NCI-H345 (cell line): ENCODE measurements at places on chromosomes 2 and 18.
A peak's percentile ranks its signal among the peaks of the same experiment; 100 is the strongest.

- no peak for DNase-seq
Observed at GRCh38 chr2:111162718-111163331, 42.1 kb downstream of the BCL2L11 start.

DNA sequence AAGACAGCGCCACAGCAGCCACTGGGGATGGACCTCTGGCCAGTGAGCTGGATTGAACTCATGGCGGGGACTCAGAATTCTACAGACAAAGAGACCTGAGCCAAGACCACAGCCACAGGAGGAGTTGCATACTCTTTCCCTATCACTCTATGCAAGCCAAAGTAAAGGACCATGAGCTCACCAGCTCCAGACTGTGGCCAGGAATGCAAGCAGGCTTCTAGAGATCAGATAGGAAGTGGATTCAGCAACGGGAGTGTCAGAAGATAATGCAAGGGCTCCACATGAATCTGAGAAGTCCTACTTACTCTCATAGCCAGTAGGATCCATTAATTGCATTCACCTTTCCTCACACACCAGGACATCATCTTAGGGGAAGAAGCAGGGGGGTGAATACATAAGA, 415.4 kb upstream of the POU3F3 start:
- DNase-seq, result no peak

DNA sequence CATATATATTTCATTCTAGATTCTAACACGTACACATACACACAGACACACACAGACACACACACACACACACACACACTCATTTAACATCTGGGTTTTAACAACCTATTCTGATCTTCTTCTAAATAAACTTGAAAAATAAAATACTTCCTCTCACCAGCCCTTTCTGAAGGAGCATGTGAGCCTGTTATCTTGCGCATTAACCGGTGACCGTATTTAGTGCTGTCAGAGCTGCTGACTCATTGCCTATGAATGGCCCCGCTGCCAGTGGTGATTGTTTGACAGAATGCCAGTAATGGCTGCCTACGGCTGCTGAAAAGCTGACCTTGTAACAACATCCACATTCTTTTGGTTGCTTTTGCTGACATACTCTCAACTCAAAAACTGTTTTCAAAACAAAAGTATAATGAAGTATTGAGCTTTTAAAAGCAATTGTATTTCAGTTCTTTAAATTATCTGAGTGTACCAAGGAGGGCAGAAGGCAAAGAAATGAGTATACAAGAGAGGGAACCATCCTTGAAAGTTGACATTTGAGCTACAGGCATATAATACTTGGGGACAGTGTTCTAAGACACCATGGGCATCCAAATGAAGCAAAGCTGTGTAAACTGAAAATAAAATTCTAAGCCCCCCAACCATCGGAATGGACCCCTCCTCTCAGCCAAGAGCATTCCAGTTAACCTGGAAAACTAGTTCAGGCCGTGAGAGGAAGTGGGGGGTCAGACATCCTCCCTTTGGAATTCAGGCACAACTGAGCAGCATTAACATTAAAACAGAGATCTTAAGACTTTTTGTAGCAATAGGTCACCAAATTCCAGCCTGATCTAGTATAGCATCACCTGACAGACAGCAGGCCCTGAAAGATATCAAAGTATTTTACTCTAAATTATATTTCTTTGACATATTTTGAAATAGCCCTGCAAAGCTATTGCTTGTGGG, 50.2 kb upstream of the DTNA start:
- peak; percentile 45 for DNase-seq

DNA sequence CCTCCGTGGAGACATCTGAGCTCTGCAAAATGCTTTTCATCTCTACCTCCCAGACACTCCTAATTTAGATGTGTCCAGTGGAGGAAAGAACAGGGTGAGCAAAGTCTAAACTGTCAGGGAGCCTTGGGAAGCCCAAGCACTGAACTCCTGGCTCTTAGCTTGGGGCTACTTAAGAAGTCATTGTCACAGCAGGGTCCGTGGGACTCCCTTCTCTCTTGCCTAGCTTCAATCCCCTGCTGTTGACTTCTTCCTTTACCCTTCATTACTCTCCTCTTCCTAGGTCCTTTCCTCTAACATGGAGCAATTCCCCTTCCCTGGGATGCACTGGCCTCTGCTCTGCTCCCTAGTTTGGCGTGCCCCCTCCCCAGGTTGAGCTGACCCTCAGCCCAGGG, 3.4 kb downstream of the OSR1 start:
- DNase-seq, result no peak

DNA sequence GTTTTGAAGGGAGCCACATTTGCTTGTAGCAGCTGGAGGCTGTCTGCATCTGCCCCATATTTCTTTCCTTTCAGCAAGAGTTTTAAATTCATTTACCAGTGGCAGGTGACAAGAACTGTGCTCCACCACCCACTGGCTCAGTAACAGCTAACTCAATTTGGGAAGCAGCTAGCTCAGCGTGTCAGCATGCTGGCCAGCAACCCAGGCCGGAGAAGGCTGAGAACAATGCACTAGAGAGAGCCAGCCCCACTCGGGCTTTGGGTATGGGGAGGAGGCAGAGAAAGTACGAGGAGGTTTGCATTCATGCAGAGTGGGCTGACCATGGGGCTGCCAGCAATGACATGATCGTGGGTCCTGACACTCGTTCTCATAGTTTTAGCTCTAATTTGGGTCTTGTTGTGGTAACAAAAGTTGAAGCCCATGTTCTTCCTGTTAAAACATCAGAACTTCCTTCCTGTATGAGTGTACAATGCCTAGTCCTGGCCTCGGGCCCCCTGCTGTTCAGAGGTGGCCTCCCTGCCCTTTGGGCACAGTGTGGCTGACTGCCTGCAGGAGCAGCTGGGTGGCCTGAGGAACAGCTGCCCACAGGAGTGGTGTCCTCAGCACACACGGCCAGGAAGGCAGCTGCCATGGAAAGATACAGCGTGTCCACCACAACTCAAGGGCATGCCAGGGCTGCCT, 23.0 kb downstream of the CDC42EP3 start:
- no peak for DNase-seq

- DNase-seq, result no peak
Observed at GRCh38 chr2:168137510-168138180, 109.8 kb downstream of the STK39 start.

GRCh38 chr18:48827291-48828193, 123.2 kb downstream of the SMAD7 start:
- DNase-seq, result peak; percentile 25

DNA sequence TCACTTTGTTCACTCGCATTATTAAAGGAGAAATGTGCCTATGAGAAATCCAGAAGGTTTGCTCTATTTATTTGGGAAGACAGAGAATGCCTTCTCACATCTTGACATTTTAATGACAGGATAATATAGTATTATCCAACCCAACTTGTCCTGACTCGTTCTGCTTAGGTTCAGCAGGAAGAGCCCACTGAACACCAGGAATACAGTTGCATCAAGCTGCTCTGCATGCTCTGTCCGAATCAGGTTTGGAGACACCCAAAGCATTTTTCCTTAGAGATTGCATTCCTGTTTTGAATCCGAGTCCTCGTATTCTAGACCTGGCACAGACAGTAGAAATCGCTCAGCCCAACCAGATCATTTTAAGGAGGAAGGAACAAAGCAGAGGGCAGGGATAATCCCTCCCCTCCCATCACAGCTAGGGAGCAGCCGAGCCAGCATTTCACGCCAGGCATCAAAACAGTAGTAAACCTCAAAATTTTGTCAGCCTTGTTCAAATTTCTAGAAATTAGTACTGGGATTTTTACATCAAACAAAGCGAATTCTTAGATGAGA, 837.4 kb upstream of the ID2 start:
- DNase-seq, result no peak

DNA sequence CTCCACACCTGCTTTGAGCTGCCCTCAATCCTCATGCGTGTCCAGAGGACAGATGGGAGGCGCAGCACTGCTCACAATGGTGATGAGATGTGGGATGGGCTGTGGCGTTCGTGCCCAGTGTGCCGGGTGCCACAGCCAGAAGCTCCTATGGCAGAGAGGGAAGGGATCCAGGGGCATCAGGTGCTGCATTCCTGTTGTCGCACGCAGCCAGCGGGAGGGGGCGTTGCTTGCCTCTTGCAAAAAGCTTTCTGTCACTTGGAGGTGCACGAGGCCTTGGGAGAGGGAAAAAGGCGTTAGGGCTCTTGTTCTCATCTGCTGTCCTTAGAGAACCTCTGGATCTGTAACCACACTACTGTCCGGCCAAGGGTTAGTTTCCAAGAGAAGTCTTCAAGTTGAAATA, 29.2 kb upstream of the ALLC start:
- DNase-seq, result no peak

- no peak for DNase-seq
Observed at GRCh38 chr2:140526575-140526974, 1604.2 kb downstream of the LRP1B start.

DNA sequence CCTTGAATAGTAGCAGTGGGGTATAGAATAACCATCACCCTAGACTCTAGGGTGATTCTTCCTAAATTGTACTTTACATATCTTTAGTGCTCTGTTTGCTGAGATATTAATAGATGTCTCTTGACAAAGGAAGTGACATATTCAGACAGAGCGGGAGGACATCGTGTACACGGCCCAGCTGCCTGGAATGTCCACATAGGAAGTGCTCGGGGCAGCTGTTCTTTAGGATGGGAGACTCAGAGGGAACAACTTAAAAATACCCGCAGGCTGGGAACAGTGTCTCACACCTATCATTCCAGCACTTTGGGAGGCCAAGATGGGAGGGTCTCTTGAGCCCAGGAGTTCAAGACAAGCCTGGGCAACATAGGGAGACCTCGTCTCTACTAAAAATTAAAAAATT, 206.1 kb downstream of the FAM210A start:
- no peak for DNase-seq

- DNase-seq, result no peak
Observed at GRCh38 chr2:48146552-48146951, 240.3 kb upstream of the FBXO11 start.

DNA sequence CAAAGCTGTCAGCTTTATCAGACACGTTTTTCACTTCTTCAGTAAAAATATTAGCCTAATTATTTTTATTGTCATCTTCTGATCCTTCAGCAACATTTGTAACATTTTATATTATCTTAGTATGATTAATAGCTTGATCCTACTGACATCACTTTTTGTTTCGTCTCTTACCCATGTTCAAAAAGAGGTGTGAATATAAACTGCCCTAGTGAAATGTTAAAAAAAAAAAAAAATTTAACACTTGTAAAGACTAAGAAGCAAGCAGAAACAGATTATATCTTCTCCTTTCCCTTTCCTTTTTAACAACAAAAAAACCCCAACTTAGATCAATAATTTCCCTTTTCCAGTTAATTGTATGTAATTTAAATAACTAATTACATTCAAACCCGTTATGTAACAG, 36.2 kb upstream of the C2orf66 start:
- DNase-seq, result no peak

DNA sequence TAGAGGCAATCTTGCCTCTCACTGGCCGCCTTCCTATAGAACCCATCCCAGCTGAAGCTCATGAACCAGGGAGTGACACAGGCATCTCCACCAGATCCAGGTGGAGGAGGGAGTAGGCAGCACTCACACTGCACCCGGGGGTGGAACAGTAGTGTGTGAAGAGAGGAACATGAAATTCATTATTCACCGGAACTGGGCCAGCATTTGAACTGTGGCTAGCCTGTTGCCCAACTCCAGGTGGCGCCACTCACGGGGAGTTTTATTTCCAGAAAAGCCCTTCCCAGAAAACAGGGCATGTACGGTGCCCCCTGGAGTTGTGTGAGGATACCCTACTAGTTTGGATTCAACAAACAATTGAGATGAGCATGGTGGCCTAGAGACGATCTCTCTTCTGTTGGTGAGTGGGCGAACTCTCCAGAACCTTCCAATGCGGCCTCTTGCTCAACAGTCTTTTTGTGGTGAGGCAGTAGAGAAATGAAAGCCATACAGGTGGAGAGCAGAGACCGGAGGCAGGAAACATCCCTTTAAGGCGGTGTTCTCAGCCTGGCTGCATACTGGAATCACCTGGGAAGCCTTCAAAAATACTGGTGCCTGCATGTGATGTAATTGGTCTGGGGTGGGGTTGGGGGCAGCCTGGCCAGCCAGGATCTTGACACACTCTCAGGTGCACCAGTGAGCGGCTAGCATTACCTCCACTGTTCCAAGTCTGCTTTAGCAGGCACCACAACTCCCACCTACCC, 73.5 kb upstream of the NEDD4L start:
- no peak for DNase-seq

- no peak for DNase-seq
Observed at GRCh38 chr2:100853909-100854810, 34.2 kb downstream of the NPAS2 start.

DNA sequence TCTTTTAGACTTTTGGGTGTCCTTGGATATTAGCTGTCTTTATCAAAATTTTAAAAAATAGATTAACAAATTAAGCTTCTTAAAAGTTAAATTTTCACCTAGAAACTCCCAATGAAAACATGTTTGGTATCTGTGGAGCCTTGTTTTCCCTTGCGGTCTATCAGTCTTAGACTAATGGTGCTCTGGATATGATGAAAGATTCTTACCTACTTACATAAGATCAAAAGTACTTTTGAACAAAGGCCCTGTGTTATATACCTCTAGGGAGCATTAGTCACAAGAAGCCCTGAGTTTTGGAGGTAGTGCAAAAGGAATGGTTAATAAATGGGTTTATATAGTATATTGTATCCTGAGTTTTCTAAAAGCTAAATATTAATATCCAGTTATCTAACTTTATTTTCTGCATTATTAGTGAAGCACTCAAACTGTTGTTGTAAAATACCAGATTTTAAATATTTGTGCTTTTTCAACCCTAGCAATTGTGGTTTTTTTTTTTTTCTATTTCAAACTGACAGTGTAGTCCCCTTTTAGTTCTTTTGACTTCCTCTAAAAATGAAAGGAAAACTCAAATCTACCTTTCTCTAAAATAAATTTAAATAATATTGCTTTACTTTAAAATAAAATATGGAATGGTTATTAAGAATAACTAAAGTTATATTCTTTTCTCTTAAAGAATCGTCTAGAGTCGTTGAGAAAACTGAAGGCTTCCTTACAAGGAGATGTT, 18.1 kb downstream of the NDC80 start:
- DNase-seq, result no peak

DNA sequence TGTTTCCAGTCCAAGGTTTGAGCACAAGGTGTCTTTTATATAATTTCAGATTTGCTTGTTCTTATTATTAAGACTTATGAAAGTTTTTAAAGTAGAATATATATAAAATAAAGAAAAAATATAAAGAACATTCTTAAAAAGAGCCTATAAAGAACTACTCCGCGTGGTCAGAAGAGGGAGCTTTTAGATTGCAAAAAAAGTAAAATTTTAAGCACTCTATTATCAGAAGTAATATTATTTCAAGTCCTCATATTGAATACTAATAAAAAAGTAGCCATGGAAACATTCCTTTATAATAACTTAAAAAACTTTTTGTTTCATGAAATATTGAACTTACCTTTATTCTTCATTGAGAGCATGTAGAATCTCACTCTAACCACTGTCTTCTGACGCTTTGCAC, 51.4 kb downstream of the LINC00305 start:
- DNase-seq, result no peak
